ENCODE measurements at places on chromosomes 6 and 20.

- DNase-seq = no peak
These were observed 36.8 kb upstream of the ZBP1 start for GRCh38 chr20:57656821-57657534.

DNA sequence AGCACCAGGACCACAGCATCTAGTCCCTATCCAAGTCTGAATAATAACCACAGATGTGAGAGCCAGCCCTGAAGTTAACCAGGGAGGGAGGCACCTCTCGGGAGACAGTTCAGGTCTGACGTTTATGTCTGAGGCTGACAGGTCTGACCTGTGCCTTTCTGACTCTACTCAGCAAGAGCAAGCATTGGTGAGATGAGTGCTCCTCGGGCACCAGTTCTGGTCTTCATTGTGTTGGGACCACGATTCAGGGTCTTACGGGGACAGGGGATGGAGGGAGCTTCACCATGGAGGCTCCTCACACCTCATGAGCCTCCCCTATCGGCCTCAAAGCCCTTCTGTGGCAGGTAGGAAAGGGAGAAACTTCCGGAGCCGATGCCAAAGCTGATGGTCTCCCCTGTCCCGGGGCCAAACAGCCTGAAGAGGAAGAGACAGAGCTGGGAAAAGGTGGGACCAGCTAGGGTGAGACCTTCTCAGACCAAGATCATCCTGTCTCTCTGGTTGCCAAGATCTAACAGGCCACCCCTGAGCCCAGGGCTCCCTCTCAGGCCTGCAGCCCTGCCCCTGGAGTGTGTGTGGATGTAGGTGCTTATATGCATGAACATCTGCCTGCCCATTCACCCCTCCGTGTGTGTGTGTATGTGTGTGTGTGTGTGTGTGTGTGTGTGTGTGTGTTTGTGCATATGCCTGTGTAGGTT lies 170.5 kb downstream of the VEGFA start:
- no peak for DNase-seq

DNA sequence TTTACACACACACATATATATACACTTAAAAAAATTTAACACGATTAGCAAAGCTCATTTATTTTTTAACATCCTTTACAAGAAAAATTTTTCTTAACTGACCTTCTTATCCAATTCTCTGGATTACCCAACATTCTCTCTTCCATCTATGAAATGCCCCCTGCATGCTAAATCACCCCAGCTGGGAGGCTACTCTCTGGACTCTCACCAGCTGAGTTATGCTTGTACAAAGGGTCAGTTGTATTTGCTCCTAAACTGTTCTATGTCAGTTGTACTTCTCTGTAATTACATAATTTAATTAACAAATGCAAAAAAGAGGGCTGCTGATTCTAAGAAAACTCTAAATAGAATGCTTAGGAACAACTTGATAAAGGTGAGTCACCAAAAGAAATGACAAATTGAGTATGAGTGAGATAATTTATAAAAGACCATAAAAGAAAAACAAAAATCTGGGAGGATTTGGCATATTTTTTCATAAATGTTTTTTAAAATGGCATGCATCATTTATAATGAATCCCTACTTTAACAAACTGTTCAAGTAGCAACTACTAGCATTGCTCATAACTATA lies 120.5 kb downstream of the KIF13A start:
- no peak for DNase-seq

- DNase-seq = no peak
These were observed 50.9 kb upstream of the FAM184A start for GRCh38 chr6:119129148-119129967.

DNA sequence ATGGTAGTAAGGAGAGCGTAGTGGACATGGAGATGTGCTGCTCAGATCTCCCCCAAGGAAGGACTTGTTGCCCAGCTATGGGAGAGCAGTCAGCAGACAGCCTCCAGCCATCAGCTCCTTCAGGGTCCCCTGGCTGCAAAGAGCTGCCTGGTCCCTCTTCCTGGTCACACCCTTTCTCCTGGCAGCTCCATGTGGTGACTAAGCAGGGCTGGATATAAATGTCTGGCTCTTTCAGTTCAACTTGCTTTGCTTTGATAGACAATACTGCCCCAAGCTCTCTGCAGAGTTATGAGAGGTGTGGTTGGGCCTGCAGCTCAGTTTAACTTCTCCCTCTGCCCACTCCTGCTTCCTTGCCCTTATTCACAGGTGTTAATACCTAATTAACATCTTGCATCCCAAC lies 64.1 kb upstream of the DDR1 start:
- no peak for DNase-seq

DNA sequence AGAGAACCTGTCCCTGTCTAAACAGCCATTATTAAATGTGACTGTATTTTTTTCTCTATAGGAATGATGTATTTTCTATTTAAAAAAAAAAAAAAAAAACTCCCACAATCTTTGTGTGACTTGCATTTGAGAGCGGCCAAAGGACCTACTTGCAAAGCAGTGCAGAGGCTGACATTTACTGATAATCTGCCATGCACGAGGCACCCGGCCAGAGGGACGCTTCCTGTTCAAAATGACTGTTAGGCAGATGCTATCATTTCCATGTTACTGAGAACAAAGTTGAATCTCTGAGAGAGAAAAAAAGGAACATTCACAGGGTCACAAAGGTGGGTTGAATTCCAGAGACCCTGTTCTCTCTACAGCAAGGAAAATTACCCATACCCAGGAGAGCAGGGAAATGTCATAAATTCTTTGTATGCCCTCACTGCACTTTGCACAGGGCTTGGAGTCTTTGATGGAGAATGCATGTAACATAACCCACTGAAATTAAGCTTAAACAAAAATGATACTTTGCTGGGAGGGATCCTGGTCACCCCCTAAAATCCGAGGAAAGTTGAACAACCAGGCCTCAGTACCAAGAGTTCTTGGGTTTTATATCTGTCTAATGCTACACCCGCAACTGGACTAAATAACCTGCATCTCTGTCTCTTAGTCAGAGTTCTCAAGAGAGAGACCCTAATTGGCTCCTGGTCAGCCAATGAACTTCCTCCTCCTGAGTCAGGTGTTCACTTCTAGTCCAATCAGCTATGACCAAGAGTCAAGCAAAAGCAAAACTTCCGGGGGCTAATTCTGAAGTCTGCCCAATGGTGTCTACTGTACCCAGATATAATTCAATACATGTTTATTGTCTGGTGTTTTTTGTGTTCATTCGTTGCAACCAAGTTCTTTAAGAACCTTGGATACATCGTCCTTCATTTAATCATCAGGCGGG lies 61.2 kb downstream of the GCLC start:
- no peak for DNase-seq

- DNase-seq = no peak
These were observed 6.1 kb upstream of the EZR start for GRCh38 chr6:158825038-158825950.

- DNase-seq = no peak
These were observed 388.5 kb downstream of the CDKAL1 start for GRCh38 chr6:20922743-20923142.

- no peak for DNase-seq
These were observed 154.0 kb downstream of the LAMP5 start for GRCh38 chr20:9668381-9668780.

- DNase-seq = no peak
These were observed 28.0 kb downstream of the HEBP2 start for GRCh38 chr6:138432063-138432356.

All from COR-L47 (cell line).